Type B pancreatic cell (in vitro differentiated cells): ENCODE measurements at places on chromosomes 5 and 9.

GRCh38 chr5:143985832-143986515 lies 174.0 kb downstream of the HMHB1 start:
- DNase-seq, result no peak

DNA sequence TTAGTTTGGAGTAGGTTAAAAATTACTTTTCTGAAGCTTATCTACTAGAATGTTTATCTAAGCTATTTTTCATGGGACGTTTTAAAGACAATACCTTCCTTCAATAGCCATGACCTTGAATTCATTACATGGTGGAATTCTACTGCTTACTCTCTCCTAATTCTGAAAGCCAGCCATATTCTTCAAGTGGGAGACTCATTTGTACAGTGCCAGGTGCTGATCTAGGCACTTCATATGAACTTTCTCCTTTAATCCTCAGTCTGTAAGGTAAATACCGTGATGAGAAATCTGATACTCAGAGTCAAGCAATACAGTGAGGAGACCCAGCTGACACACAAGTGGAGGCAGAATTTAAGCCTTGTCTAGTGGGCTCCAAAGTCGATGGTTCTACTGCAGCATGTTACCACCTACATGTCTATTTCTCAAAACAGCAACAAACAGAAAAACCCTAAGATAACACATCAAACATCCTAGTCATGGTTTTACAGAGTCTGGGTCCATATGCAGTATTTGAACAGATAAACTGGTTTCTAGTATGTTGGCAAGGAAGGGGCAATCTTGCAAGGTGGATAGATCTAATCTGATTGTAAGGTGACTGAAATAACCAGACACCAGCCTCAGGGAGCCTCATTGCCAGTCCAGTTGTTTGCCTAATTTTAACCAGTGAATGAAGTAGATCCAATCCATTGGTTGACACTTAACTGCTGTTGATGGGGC lies 243.7 kb downstream of the PIK3R1 start:
- no peak for DNase-seq

DNA sequence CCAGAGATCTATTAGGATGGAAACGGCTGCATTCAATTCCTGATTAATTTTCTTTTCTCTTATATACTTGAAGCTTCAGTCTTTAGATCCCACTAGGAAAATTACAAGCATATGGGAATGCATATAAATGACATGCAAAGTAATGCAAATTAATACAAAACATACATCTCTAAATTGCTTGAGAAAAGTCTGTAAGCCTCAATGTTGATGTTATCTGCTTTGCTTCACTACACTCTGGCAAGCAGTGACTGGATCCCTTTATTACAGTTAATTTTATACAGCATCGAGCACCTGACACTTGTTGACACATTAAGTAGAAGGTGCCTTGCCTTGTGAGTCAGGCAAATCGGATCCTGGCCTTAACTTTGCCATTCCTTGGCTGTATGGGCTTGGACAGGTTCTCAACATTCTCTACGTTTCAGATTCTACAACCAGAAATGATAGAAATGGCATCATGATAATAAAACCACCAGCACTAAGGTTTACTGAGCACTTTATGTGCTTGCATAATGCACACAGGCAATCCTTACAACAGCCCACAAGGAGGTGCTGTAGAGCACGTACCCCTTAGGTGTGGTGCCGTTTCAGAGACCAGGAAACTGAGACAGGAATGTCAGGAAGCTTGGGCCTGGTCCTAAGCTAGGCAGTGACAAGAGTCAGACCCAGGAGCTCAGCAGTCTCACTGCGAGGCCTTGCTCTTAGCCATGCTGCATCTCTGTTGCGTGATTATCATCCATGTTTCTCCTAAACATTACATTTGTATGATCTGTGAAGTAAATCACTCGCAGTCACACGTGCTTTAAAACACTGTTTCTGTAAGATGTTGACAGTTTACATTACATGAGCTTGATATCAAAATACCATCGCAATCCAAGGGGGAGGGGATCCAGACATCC lies 2.7 kb downstream of the GCNT4 start:
- no peak for DNase-seq

DNA sequence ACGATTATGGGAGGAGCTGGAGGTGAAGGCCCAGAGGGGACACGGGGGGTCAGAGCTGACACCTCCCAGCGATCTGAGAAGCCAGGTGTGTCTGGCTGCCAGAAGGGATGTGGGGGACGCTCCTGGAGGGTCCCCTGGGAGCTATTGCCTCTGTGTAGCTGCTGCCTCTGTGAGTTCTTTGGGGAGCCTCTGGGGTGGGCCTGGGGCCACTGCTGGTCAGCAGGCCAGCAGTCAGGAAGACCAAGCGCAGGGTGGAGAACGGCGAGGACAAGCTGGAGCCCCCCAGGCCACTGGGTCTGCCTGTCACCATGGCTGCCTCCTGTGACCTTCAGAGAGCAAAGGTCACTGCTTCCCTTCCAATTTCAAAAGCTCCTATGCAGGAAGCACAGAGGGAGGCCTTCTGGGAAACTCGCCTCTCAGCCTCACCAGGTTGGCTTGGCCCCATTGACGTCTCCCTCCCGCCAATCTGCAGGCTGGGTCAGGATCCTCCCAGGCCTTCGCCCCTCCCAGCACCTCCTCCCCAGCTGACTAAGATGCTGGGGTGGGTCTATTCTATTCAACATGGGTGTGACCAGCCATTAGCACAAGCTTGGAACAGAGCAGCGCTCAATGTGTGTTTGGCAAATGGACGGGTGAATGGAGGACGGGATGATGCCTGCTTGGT lies 126.4 kb downstream of the GAPVD1 start:
- no peak for DNase-seq

- no peak for DNase-seq
Measured at GRCh38 chr9:70120834-70121510, 77.3 kb downstream of the MAMDC2 start.

DNA sequence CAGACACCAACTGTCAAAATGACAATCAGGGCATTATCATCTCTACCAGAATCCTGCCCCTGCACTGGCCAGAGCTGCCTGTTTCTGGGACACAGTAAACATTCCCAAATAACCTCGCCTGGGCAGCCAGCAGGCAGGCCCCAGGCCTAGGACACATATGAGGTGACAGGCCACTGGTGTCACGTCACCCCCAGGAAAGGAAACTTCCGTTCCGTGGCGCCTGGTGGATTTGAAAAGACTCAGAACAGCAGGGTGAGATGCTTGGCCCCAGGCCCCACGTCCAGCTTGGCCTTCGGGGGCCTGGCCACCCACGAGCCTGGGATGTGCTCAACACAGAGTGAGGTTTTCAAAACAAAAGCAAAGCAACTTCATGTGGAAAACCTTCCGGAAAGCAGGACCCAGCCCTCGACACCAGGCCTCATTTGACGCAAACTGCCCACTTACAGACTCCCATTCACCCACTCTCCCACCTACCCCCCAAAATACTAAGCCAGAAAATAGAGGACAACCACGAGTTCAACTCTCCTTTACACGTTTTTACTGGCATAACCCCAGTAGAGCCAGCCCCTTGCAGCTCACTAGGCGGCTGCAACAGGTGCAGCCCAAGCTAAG lies 1.2 kb downstream of the SEMA4D start:
- DNase-seq, result no peak

DNA sequence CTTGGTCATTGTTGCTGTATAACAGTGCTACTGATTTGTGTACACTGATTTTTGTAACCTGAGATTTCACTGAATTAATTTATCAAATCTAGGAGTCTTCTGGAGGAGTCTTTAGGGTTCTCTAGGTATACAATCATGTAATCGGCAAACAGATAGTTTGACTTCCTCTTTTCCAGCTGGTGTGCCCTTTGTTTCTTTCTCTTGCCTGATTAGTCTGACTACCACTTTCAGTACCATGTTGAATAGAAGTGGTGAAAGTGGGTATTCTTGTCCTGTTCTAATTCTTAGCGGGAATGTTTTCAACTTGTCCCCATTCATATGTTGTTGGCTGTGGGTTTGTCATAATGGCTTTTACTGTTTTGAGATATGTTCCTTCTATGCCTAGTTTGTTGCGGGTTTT lies 24.7 kb upstream of the RANBP6 start:
- DNase-seq, result no peak

GRCh38 chr9:96338299-96338698 lies 36.3 kb upstream of the HSD17B3 start:
- DNase-seq, result no peak

- peak; percentile 76 for DNase-seq
Measured at GRCh38 chr9:93451849-93452709, 594 bp downstream of the FAM120A start.

- DNase-seq, result no peak
Measured at GRCh38 chr5:123659011-123659410, 147.0 kb downstream of the CSNK1G3 start.

DNA sequence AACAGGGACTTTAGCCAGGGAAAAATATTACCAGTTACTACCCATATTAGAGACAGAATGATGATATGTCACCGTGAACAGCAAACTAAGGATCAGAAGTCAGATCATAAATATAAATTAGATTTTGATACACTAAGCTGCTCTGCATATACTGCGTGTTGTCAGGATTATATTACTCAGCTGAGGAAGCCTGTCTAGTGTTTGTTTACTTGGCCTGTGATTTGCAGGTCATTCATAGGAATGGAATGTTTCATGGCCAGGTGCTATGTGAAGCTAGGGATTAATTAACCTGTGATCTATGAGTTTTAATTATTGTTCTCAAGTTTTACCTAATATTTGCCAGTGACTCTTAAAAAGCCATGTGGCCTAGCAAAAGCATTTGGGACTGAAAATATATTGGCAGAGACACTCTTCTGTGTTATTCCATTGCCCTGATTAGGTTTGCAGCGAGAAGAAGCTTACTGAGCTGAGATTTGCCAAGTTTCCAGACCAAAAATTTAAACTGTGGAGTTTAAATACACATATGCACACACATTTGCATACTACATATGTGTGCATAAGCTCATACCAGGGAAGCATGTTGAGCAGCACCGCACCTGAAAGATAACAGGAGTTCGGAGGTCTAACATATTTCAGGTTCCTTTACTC lies 496.3 kb upstream of the GRIA1 start:
- no peak for DNase-seq

DNA sequence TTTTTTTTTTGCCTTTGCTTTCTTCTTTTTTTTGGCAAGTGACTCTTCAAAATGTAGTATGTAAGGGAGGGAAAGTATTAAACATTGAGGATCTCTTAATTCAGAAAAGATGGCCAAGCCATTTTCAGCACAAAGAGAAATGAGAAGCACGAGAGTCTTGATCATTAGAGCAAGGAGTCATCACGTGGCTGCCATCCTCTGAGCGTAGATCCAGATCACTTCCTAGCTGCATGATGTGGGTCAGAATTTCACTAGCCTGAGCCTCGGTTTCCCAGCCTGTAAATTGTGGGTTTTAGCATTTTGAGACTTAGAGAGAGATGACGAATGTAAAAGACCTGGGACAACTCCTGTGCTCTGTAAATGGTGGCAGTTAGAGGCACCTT lies 312.9 kb downstream of the ARHGEF28 start:
- DNase-seq, result no peak

GRCh38 chr5:59746241-59746765 lies 147.2 kb downstream of the PDE4D start:
- DNase-seq, result no peak

GRCh38 chr5:128572930-128573319 lies 34.9 kb upstream of the FBN2 start:
- no peak for DNase-seq

DNA sequence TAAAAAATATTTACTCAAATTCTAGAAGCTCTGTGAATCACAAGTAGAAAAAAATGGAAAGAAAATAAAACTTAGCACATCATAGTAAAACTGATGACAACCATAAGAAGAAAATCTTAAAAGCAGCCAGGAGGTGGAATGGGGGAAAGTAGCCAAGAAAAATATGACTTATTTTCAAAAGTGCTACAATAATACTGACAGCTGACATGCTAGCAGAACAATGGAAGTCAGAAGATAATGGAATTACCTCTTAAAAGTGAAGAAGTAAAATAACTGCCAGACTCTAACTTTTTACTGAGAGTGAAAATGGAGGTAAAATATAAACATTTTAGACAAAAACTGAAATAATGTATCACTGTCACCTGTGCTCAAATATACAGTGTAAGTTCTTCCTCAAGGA lies 532.2 kb upstream of the SGCD start:
- DNase-seq, result no peak

GRCh38 chr9:100534401-100534800 lies 43.5 kb upstream of the CAVIN4 start:
- DNase-seq, result no peak

DNA sequence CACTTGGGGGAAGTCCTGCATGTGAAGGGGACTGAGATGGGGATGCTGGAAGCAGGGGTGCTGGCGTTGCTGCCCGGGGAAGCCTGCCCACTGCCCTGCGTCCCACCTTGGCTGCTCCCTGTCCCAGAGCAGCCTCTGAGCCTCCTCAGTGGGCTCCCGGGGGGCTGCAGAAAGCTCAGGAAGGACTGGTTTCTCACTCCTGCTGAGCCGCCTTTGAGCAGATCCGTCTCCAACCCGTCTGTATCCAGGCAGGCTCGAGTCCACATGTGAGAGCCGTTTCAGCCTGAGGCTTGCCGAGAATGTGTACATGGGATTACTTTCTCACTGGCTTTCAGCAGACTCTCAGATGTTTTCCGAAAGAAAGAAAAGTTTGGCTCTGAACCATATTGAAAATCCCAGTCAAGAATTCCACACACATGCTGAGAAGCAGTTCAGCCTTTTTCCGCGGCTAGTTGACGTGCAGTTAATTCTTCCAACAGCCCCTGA lies 95.3 kb upstream of the COL5A1 start:
- DNase-seq, result no peak

- DNase-seq, result no peak
Measured at GRCh38 chr9:4489562-4489918, 728 bp upstream of the SLC1A1 start.

DNA sequence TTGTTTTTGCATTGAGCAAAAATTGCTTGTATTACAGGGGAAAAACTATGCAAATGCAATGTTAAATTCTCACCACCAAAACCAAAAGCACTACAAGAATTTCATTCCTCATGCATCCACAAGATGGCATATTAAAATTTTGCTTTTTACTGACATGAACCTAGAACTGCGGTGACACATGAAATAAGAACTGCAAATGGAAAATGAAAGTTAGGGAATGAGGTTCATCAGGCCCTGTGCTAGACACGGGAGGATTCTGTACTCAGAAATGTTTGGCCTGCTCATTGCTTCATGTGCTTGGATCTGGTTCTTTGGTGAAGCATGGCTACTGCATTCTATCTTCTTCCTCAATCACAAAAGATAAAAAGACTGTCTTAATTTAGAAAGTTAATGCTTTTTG lies 9.1 kb upstream of the RFK start:
- no peak for DNase-seq

DNA sequence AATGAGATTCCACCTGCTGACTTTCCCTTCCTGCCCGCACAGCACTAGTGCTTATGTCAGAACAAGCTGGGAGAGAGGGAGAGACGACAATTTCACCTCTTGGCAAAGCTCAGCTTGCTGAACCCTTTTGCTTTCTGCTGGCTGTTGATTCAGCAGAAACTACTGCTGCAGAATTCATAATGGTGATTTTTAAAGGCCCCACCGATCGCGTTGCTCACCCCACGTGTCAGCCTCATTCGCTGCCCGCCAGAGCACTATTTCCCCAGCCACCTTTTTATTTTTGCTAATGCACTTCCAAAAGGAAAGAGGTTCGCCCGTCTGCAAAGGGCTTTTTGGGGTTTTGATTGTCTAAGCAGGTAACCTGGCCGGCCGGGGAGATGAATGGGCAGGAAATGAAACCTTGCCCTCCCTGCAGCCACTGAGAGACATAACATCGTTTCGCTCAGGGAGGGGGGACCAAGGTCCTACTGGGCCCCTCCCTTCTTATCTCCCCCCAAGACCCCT lies 1.3 kb downstream of the PPP2R2B start:
- no peak for DNase-seq
